ENCODE measurements at places on chromosomes 12 and 14.

- no peak for DNase-seq
These were observed 1.6 kb downstream of the PHLDA1 start for GRCh38 chr12:76029982-76030340.

DNA sequence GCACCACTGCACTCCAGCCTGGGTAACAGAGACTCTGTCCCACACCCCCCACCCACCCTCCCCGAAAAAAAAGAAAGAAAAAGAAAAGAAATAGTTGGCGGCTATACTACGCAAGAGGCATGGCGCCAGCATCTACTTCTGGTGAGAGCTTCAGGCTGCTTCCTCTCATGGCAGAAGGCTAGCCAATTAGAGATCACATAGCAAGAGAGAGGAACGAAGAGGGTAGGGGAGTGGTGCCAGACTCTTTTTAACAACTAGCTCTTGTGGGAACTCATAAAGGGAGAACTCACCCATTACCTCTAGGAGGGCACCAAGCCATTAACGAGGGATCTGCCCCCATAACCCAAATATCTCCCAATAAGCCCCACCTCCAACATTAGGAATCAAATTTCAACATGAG is 6.2 kb downstream of the DENND5B start:
- no peak for DNase-seq

GRCh38 chr14:101229666-101230065 is 326.1 kb upstream of the RTL1 start:
- DNase-seq = no peak

GRCh38 chr12:3168223-3169221 is 91.3 kb downstream of the TSPAN9 start:
- no peak for DNase-seq

DNA sequence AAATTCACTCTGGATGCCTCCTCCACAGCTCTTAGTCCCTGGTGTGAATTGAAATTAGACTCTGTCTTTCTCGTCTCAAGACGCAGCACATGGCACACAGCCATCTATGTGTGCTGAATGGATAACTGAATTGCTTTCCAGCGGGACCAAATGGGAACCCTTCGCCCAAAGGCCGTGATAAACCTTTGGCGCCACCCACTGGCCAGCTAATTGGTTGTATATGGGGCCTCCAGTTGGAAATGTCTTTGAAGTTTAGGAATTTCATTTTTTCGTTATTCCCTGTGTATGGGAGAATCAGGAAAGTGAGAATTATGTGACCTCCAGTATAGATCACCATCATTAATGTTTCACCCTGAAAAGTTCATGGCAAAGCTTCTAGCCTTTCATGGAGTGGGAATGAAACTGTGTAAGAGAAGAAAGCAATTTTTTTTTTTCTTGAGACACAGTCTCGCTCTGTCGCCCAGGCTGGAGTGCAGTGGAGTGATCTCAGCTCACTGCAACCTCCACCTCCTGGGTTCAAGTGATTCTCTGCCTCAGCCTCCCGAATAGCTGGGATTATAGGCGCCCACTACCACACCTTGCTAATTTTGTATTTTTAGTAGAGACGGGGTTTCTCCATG is 9.8 kb upstream of the HSP90AA1 start:
- DNase-seq = no peak

DNA sequence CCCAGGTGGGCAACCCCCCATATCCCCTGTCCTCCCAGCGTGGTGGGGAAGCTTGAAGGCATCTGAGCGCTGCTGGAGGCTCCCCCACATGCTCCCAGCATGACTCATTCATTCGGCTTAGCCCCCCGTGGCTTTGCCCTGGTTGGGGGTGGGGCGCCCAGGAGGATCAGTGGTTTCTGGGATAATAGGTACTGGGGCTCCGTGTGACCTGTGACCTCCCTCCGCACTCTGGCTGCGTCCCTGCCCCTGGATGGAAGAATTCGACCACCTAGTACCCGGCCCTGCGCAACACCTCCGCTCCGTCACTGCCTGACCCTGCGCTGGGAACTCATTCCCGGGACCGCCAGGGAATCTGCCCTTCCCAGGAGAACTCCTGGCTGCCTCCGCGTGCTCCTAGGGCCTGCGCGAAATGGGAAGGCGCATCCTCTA is 120.1 kb downstream of the AACS start:
- no peak for DNase-seq

DNA sequence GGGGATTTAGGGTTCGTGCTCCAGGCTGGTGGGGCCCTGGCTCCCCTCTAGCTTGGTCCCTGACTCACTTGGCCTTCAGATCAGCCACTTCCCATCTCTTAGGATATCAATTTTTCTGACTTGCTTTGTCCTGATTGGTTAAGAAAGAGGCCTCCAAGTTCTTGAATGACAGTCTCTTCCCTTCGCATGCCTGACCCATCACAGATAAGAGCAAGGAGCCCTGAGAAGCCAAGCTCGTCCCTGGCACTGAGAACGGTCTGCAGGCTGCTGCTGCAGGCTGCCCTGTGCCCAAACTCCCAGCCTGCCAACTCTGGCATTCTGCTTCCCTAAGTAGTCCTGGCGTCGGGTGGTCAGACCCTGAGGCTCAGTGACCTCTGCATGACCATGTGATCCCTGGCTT is 794 bp upstream of the LRTM2 start:
- no peak for DNase-seq

DNA sequence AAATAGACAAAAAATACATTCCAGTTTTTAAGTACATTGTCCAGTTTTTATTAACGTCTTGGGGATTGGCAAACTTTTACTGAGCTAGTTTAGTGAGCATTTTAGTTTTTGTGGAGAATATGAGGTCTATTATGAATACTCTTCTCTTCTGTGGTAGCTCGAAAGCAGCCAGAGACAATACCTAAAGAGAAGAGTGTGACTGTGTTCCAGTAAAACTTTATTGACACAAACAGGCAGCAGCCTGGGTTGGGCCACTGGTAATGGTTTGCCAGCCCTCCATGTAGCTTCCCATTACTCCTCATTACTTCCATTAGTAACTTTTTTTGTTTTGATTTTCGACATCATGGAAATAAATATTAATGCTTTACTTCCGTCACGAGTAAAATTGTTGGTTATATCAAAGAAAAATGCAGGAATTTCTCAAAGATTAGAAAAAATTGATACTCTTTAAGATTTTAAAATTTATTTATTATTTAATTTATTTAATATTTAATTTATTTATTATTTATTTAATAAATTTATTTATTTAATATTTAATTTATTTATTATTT is 19.6 kb downstream of the RMST start:
- no peak for DNase-seq

DNA sequence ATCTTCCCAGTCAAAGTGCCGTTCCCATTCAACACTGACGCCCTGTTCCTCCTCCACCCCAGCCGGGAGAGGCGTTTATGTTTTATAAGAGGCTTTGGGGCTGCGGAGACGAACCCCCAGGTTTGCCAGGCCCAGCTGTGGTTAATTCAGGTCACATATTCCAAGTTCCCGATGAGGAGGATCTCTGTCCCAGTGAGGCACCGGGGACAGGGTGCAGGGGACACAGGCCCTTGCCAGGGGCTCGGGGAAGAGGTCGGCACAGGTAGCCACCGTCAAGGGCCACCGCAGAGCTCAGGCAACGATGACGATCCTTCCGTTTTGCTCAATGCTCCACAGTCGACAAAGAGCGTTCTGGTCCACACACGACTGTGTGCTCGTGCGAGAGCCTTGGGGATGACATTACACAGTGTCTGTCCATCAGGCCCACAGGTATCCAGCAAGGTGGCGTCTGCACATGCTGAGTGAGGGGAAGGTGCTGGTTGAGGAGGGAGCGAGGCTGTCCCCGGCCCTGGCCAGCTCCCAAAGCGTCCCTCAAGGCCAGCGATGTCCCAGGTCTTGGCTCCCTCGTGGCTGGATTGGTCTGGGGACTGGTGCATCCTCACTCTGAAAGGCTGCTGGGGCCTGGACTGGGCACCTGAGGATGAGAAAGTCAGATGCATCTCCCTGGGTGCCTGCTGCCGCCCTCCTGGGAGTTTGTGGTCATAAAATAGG is 189.2 kb upstream of the C14orf180 start:
- DNase-seq = no peak

- DNase-seq = no peak
These were observed 70.2 kb upstream of the TCL1A start for GRCh38 chr14:95784137-95784536.

- no peak for DNase-seq
These were observed 28.7 kb downstream of the MAPKAPK5 start for GRCh38 chr12:111870706-111871105.

GRCh38 chr12:3964439-3964838 is 91.2 kb upstream of the PARP11 start:
- no peak for DNase-seq

GRCh38 chr12:72209086-72209485 is 63.1 kb upstream of the TRHDE start:
- no peak for DNase-seq

DNA sequence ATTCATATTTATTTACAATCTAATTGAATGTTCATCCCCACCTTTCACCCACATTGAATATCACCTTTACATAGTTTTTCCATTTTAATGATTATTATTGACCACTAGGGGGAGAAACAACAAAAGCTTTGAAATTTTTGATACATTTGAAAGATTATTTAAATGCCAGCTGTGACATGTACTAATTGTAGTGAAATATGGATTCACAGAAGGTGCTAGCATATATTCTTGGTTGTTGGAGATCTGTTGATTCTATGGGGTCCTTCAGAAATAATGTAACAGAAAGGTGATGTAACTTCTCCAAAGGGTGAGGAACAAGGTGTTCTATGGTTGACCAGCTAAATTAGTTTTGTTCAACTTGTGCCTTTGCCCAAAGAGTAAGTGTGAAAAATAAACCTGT is 22.4 kb upstream of the GPR33 start:
- DNase-seq = no peak

- DNase-seq = no peak
These were observed 735 bp downstream of the RNASE6 start for GRCh38 chr14:20781803-20782202.

DNA sequence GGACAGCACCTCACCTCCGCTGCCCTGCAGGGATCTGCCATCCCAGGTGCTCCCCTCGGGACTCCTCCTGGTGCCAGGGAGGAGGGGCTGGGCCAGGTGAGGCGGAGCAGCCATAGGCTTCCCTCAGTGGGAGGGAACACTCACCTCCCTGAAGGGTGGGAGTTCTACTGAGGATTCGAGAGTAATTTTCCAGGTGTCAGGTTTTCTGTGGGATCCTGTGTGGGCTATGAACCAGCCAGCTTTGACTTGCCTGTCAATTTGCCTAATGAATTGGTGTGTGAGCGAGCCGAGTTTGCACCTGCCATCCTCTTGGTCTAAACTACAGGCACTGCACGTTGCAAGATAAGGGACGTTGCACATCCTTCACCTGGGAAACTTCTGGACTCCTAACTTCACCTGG is 50.3 kb downstream of the NOC4L start:
- DNase-seq = no peak

DNA sequence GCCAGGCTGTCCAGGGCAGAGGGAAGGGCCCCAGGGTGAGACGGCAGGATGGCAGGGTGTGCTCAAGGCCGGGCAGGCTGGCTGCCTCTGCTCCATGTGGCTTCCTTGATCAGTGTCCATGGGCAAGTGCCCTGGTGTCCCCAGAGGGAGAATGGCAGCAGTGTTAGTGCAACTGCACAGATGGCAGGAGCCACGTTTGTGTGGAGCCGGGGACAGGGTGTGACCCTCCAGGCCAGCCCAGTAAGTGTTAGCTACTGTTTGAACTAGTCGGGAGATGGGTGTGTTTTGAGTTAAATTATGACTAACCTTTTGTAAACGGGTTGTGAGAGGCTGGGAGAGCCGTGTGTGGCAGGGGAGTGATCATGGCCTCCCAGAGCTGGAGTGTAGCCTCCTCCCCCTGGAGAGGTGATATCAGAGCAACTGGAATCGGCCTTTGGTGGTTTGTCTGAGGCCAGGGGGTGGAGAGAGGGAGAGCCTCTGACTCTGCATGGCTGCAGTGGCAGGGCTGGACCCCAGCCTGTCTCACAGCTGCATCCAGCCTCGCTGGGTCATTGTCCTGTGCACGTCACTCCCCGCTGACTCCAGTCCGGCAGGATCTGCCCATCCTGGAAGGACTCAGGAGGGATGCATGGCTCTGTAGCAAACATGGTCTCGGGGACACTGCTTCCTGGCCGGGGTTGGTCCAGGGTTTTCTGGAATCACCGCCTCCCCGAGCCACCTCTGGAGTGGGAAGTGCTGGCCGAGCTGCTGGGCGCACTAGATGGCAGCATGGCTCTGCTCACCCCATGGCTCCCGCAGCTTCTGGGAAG is 27.8 kb downstream of the AACS start:
- DNase-seq = no peak

DNA sequence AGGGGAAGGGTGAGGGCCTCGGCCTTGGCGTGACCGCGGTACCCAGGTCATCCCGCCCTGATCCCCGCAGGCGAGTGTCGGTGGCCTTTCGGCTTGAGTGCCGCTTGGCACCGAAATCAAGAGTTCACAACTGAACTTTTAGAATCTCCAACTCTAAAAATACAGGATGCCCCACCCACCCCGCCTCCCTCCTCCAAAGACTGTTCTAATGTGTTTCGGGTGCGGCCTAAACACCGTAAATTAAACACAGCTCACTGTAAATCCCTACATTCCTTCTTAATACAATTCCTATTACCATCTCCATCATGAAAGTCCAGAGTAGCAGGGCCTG is 11.4 kb downstream of the SCNN1A start:
- no peak for DNase-seq

GRCh38 chr12:11688831-11689230 is 39.4 kb downstream of the ETV6 start:
- no peak for DNase-seq

DNA sequence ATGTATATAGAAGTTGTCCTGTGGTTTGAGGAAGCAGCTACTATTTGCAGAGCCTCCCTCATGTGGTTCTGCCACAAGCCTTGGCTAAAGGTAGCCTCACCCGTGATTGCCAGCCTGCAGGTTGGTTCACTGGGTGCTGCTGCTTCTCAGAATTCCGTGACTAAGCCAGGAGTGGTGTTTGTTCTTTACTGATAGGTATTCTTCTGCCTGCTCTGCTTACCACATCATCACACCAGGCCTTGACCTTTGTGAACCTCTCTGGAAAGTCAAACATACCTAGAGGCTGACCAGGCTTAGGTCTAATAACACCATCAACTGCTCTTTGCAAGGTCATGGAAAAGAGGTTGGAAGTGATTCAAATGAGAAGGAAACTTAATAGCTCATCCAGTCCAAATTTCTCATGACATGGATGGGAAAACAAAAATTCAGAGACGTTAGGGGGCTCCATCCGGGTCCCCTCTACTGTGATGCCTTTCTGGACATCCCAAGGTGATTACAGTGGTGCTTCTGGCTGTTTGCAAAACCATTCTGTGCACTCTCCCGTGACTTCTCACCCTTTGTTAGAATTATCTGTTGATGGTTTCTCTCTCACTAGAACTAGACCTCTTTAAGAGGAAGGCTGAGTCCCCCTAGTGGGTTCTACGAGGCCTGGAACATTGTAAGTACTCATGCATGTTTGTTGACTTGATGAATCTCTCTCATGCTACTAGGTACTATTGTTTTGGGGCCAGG is 8.5 kb upstream of the SOCS2 start:
- DNase-seq = no peak

- no peak for DNase-seq
These were observed 33.1 kb upstream of the GNPNAT1 start for GRCh38 chr14:52824462-52824861.

DNA sequence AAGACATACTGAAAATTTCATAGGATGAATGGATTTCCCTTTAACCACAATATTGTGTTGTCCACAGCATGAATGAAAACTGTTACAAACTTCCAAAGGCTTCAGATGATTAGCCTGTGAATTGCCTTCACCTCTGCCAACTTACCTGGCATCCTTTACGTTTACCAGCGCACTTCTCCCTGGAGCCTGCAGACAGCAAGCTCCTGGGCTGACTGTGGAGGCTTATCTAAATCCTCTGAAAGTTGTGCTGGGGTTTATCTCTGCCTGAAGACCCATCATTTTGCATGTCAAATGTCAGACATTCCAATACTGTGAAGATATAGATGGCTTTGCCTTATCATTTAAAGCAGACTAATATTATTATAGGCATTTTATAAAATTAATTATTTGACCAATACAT is 403.0 kb downstream of the SYT1 start:
- no peak for DNase-seq
